Right forelimb (tissue), 1 donor: ENCODE measurements at places on chromosomes 12 and 14.

DNA sequence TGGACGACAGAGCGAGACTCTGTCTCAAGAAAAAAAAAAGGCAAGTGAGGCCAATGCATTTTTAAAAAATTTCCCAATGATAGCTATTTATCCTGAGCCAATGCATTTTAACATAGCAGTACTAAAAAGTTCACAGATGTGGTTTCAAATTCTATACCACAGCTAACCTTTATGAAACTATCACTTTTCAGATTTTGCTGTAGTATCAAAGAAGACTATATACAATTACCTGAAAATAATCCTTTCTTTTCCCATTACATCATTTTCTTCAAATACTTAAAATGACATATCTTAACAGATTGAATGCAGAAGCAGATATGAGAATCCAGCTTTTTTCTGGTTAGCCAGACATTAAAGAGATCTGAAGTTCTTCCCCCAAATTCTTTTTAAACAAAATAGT is 13.2 kb downstream of the ATF7 start:
- DNase-seq: no peak

- no peak for DNase-seq
Measured at GRCh38 chr12:30019366-30020140, 235.8 kb upstream of the TMTC1 start.

DNA sequence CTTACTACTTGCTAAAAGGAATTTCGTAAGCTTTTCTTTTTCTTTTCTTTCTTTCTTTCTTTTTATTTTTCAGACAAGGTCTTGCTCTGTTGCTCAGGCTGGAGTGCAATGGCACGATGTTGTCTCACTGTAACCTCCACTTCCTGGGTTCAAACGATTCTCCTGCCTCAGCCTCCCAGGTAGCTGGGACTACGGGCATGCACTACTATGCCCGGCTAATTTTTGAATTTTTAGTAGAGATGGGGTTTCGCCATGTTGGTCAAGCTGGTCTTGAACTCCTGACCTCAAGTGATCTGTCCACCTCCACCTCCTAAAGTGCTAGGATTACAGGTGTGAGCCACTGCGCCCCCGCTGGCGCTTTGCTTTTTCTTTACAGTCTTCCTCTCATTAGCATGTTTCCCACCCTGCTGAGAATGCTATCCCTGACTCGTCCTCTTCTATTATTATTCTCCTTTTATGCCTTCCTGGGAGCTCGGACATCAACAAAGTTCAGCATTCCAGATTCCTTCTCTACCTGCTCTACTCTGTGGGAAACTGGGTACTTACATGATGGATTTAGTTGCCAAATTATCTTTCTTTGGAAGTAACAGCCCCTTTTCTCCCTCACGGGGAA is 3.1 kb downstream of the MTHFD1 start:
- DNase-seq: no peak

DNA sequence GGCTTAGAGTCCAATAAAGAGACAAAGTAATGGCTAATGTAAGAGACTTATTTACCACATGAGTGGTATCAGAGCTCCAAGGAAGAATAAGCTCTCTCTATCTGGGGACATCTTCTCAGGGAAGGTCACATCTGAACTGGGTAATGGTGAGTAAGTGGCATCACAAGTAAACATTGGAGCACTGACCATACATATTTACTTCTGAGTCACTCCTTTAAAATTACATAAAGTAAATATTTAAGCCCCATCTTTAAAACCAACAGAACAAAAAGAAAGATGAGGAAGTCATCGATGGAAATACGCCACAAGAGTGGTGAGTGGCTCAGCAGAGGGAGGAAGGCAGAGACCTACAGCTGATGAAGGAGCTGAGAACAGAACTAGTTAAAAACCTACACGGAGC is 159.9 kb downstream of the DUSP6 start:
- no peak for DNase-seq

DNA sequence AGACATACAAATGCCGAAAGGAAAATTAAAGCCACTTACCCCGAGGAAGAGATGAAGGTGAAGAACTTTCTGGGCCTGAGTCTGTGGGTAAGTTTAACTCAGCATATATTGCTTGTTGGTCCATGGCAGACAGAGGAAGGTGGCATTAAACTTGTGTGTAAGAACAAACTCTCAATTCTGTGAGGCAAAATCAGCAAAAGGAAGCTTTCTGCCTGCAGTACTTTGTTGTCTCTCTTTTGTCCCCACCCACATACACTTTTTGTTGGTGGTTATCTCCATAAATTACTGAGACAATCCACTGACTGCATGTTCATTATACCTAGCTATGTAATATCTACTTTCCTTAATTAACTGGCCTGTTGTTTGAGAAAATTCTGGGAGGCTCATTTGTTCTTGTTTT is at the start of gene KLRB1:
Gene KLRB1 (minus strand): TSS at position 201 of the 400 bp plus-strand sequence. CDS start 77 bp downstream, at position 124.
- DNase-seq: no peak

DNA sequence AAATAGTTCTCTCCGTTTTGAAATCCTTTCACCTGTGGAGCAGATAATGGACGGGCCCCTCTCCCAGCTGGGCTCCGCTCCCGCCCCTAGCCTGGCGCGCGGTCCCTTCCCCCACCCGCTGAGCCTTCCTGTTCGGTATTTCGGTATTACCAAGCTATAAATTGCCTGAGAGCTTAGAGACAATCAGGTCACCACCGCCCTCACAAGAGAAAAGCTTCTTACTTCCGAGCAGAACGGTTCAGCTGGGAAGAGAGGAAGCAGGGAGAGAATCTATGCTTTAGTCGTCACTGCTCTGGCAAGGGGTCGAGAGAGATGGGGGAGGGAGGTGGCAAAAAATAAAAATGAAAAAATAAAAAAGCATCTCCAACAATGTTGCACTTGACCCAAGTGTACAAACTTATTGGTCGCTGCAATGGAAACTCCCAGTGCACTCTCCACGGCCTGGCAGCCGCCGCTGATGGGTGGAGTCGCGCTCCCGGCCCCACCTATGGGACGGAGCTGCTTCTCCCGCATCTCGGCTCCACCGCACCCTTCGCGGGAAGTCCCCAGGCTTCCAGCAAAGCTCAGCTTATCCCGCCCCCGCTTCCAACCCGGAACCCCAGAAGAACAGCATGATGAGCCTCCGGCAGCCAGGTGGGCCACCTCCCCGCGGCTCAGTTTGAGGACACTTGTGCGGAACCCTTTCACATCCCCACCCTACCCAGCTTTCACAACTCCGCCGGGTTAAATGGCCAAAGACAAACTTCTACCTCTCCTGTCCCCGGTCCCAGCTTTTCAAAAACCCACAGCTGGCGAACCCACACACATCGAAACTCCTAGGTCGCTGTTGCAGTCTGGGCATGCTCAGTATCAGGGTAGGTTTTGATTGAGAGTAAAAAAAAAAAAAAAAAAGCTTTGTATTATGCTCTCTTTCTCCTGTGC is 832 bp upstream of the SYT1 start:
- peak; percentile 46 for DNase-seq

GRCh38 chr14:22403296-22403695 is 185.7 kb downstream of the DAD1 start:
- no peak for DNase-seq

DNA sequence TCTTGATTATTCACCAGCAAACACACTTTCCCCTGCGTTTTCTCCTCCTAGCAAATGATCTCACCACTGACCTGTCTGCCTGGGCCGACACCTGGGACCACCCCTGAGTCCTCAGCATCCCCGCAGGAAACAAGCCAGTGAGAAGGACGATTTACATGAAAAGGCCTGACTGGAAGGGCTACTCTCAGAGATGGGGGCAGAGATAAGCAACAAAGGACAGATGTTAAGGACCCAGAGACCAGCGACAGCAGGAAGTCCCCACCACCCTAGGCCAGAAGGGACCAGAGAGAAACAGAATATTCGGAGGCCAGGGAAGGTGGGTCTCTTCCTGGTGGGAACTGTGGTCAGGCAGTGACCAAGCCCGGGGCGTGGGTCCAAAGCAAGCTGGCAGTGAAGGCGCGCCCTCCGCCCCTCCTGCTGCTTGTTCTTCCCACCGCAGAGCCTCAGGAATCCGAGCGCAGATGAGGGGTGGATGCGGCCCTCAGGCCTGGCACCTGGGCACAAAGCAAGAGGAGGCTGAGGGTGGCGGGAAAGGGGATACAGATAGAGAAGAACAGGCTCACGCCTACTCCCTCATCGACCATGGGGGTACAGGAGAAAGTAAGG is 55.8 kb downstream of the STX2 start:
- no peak for DNase-seq
